ENCODE measurements at places on chromosomes 3 and 15. TPM values are rescaled to one million over a fixed set of nuclear protein-coding genes. Genes with fewer than 3 reads are reported as not detected.

DNA sequence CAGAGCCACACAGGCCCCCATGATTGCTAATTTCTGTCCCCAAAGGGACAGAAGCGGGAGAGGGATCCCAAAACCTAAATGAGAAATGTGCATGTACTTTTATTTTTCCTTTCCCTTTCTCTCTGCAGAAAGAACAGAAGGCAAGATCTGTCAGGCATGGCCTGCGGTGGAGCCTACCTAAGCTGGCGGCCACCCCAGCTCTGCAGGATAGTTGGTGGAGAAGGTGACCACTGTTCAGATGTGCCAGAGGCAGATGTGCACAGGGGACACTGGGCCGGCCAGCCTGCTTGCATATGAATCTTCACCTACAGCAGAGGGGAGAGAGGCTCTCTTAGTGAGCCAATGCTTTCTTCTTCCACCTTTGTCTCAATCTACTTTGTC lies 2.1 kb upstream of the AMOTL2 start:
- no peak for DNase-seq

ADGRG7 gene
- 0.35 TPM for total RNA-seq

TM4SF1 gene
- total RNA-seq, result 247 TPM

PIK3CB gene
- 77.6 TPM for total RNA-seq

GRCh38 chr3:66609660-66610561 lies 109.1 kb upstream of the LRIG1 start:
- DNase-seq, result peak; percentile 83
